Skeletal muscle cell (primary cell): ENCODE measurements at places on chromosomes 3 and 15.

DNA sequence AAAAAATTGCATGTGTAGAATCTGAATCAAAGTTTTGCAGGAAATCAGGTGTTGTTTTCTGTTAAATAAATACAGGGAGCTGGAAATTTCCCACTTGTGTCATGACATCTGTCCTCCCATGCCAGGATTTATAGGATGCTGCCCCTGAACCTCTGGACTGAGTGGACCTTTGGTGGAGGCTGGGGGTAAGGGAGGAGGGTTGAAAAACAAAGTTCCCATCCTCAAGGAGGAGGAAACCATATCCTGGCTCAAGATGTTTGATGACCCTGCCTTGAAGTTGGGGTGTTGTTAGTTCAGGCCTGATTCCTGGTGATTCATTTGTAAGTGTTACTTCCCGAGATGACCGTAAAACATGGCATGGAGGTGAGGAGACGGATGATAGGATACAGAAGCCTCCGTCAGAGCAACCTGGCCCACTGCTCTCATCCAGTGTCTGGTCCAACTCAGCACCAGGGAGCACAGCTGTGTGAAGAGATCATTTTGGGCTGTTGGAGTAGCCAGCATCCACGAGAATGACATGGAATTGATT is 223.6 kb downstream of the CACNA2D3 start:
- DNase-seq: no peak

DNA sequence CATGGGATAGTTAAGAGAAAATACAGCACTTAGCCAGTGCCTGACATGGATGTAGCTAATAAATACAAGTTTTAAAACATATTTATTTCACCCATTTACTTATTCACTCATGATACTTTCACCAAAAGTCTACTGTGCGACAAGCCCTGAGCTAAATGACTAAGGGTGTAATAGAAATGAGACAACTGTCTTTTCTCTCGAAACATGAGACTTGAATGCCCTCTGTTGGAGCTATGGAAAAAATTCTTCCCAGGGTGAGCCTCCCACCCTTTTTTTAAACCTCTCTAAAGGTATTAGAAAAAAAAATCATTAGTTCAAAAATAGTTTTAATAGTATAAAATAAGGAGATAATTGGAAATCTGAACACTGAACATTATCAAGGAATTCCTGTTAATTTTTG is 24.3 kb upstream of the RPL14 start:
- DNase-seq: no peak

DNA sequence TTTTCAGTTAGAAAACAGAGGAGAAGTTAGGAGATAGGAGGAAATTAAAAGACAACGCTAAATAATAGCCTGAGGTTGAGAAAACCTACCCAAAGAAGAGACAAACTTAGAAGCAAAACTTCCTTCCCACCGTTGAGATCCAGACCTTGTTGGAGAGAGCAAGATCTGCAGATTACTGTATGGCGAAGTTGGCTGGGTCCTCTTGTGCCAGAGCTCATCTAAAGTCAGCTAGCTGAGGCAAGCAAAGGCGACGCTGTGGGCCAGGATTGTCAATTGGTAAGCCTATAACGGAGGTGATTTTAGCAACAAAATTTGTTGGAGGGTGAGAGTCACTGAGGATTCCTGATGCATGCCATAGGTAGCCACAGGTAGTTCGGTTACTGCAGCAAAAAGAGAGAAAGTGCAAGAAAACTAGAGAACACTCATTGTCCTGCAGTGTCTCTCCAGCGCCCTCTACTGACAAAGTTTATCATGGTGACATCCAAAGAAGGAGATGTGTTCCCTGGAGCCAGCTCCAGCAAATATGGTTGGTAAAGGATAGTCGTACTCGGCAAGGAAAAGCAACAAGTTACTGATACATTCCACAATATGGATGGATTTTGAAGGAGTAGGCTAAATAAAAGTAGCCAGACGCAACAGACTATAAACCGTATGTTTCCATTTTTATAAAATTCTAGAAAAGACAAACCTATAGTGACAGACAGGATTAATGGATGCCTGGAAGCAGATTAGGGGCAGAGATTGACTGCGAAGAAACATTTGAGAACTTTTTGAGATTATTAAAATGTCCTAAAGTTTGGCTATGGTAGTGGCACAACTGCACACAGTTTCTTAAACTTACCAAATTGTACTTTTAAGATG is 9.8 kb upstream of the OR5K4 start:
- no peak for DNase-seq

DNA sequence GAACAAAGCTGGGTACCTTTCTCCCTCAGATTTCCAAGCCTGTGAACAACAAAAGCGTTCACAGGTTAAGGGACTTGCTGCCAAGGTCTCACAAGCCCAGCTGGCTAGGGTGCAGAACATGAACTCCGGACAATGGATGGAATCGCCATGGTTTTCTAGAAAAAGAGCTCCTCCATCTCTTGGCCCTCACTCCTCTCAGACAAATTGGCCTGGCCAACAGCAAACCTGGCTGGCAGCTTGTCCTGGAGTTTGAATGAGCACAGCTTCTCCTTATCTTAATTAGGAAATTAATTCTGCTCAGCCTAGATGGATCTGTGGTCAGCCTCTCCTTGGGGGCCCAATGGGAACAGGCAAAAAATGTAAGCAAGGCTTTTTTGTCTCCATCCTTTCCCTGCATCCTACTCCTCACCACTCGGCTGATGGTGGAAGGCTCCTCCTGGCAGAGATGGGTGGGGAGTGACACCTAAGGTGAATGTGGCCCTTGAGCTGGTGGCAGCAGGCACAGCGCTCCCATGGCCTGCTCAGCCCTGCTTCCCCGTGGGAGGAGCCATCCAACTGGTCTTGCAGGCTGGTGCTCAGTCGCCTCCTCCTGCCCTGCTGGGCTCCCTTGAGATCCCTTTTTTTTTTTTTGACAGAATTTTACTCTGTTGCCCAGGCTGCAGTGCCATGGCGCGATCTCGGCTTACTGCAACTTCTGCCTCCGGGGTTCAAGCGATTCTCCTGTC is 5.8 kb downstream of the KLHL25 start:
- DNase-seq: no peak

GRCh38 chr3:38317192-38317759 is 29.3 kb upstream of the XYLB start:
- DNase-seq: no peak

DNA sequence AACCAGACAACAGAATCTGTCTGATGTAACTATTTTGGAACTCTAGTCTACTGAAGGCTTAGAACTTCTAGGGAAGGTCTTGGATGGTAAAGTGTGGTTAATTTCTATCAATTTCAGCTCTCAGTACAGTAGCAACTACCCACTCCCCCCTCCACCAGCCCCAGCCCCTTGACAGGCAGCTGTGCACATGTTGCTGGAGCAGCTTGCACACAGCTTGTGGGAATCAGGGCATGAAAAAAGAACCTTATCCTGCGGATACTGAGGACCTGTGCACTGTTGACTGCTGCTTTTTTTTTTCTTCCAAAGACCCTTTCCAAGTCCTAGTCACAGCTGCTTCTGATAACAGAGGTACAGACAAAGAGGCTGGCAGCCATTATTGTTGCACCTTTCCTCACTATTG is 81.5 kb upstream of the UBP1 start:
- DNase-seq: no peak

DNA sequence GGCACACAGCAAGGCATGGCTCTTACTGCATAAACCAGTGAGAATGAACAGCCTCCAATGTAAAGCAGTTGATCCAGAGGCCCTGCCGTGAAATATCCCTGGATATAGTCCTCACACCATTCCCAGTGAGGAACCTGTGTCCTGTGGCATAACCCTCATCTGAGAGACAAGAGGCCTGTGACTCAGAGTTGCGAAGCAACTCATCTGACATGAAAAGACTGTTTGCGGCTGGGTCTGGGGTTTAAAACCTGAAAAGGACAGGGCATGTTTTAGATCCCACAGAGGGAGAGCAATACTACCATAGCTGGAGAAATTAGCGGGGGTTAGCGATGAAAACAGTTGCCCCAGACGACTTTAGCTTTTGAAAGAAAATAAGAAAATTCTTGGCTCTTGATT is 165.3 kb upstream of the BHLHE40 start:
- DNase-seq: no peak

DNA sequence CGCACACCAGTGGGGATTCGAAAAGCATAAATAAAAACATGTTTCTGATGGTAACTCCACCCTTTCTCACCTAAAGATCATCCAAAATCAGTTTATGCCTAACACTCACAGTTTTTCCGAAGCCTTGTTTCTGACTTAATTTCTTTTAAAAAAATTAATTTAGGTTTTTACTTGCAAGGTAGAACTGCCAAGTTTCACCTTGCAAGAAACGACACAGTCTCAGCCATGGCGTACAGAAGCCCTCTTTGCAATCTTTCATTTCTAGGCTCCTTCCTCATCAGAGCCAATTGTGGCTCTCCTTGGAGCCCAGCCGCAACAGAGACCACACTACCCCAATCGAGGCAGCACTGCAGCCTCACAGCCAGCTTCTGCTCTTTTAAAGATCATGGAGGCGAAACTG is 31.0 kb upstream of the FEZF2 start:
- DNase-seq: no peak

- no peak for DNase-seq
These were observed 45.9 kb upstream of the SEC61A1 start for GRCh38 chr3:128006061-128007032.

- DNase-seq: no peak
These were observed 246.8 kb upstream of the TOPAZ1 start for GRCh38 chr3:43994657-43995546.

DNA sequence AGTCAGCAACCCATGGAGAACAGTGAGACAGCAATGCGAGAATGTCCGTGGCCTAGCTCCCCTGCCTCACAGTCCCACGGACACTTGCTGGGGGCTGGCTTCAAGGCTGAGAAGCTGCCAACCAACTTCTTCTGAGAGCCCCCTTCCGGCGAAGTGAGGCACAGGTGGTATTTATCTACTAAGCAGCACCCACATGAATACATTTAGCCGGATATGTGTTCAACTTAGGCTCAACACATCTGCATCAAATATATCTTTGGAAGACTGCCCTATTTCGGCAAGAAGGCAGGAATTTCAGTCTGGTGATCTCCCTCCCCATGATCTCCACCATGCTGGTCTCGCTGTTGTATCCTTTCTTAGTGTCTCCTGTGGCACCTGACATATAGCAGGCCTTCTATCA is 340.9 kb upstream of the NR2E3 start:
- no peak for DNase-seq

DNA sequence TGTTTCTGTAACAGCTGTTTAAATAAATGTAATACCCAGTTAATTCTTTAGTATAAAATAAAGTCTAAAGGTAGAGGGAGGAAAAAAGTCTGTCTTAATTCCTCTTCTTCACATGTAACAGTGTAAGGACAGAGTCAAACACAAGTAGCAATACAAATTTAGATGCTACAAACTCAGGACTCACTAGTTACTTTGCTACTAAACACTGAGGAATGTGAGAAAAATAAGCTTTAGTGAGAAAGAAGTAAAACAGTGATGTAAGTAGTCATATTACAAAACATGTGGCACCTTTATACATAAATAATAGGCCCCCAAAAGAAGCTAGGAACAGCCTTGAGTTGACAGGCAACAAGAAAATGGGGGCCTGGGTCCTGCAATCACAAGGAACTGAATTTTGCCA is 113.0 kb downstream of the TBC1D5 start:
- no peak for DNase-seq

GRCh38 chr3:117398141-117398899 is 688.7 kb downstream of the TUSC7 start:
- no peak for DNase-seq

DNA sequence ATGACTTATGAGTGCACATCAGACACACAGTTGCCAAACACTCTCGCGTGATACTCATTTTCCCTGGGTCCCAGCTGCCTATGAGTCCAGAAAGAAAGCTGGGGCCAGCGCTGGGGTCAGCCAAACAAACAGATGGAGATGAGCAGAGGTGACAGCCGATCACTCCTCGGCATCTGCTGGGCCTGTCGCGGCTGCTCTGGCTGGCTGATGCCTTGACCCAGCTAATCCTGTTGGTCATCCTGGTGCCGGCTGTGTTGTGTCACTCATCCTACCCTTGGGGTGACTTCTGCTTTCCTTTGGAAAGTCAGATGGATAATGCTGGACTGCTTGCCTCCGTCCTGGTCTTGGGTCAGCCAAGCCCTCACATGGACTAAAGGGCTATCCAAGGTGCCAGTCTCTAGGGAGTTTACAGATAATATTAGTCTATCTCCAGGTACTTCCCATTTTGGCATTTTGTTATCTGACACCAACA is 105.3 kb upstream of the PDZRN3 start:
- peak; percentile 69 for DNase-seq

DNA sequence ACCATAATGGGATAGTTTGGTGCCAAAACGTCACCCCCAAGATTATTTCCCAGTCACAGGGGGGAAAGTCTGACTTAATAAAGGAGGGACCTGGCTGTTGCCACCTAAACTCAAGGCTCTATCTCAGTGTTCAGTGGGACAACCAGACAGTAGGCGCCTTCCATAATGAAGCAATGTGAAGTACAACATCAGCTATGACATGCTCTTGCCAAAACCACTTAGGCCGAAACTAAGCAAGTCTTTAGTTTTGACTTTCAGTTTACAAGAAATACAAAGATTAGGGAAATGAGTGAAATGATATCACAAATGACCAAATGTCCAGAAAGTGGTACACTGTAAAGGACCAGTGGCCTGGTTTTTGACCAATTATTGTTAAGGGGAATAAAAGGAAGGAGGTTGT is 32.9 kb downstream of the SOX14 start:
- no peak for DNase-seq

- no peak for DNase-seq
These were observed 146.6 kb downstream of the THSD4 start for GRCh38 chr15:71261909-71262308.

DNA sequence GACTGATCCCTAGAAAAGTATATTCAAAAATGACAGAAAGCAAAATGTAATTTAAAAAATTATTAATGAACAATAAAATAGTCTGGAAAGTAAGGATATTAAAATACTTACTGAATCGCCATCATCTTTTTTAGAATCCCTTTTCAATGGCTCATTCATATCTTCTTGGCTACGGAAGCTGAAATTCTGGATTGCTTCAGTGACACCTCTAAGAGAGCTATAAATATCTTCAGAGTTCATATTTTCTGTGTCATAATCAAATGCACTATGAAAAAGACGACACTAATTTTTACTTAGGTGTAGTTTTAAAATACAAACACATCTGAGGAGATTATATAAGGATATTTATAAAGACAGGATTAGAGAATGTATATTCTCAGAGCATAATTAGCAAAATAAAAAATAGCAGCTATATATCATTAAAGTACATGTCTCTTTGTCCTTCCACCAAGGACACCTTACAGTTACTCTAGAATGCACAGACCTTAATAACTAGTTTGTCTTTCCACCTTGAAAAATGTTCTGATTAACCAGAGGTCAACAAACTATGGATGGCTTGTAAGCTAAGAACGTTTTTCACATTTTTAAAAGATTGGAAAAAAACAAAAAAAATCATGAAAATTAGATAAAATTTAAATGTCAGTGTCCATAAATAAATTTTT is 98.6 kb upstream of the UBP1 start:
- DNase-seq: no peak

GRCh38 chr15:43776101-43776717 is 557 bp downstream of the ELL3 start:
- no peak for DNase-seq
